ENCODE measurements at places on chromosomes 13 and 19.

- DNase-seq, result no peak
Measured at GRCh38 chr13:73412933-73413332, 354.1 kb downstream of the KLF5 start.

DNA sequence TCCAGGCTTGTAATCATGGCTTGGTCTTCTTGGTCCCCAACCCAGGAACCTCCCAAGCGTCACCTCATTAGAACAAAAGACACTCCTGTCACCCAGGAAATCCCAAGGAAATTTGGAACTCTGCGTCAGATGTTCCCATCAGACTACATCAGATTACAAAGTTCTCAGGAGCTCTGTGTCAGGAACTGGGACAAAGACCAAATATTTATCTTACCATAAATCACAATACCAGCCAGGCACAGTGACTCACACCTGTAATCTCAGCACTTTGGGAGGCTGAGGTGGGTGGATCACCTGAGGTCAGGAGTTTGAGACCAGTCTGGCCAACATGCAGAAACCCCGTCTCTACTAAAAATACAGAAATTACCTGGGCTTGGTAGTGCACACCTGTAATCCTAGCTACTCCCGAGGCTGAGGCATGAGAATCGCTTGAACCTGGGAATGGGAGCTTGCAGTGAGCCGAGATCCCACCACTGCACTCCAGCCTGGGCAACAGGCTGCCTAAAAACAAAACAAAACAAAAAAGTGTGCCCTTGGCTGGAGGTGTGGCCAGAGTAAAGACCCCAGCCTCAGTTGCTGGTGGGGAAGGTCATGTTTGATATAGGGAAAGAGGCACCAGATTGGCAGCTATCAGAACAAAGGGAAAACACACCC is 16.7 kb upstream of the CCDC124 start:
- no peak for DNase-seq

DNA sequence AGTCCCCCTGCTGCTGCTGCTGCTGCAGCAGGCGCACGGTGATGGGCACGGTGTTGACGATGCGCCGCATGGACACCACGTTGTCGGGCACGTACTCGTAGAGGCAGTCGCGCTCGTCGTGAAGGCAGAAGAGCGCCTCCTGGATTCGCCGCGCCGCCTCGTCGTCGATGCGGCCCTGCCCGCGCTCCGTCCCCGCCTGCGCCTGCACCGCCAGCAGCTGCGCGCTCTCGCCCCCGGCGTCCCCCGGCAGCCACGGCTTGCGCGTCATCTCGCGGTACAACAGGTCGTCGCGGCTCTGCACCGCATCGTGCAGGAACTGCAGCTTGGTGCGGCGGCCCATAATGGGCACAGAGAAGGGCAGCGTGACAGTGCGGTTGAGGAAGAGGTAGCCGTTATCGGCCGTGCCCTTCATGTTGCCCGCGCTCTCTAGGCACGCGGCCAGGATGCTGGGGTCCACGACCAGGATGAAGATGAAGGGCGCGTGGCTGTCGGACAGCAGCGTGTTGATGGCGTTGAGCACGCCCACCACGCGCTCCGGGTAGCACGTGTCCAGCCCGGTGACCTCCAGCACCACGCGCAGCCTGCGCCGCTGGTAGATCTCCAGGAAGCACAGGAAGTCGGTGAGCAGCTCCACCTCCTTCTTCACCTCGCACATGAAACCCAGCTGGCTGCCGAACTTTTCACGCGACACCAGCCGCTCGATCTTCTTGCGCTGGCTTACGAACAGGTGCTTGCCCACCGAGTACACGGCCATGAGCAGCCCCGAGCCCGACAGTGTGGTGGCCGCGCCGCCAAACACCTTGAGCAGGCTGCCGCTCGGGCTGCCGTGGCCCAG is 8.1 kb downstream of the NKPD1 start:
- peak; percentile 78 for DNase-seq

- no peak for DNase-seq
Measured at GRCh38 chr19:18366021-18366435, 19.9 kb upstream of the GDF15 start.

- no peak for DNase-seq
Measured at GRCh38 chr13:60619461-60619860, 222.4 kb downstream of the TDRD3 start.

DNA sequence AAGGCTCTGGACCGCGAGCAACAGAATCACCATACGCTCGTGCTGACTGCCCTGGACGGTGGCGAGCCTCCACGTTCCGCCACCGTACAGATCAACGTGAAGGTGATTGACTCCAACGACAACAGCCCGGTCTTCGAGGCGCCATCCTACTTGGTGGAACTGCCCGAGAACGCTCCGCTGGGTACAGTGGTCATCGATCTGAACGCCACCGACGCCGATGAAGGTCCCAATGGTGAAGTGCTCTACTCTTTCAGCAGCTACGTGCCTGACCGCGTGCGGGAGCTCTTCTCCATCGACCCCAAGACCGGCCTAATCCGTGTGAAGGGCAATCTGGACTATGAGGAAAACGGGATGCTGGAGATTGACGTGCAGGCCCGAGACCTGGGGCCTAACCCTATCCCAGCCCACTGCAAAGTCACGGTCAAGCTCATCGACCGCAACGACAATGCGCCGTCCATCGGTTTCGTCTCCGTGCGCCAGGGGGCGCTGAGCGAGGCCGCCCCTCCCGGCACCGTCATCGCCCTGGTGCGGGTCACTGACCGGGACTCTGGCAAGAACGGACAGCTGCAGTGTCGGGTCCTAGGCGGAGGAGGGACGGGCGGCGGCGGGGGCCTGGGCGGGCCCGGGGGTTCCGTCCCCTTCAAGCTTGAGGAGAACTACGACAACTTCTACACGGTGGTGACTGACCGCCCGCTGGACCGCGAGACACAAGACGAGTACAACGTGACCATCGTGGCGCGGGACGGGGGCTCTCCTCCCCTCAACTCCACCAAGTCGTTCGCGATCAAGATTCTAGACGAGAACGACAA is 1.8 kb downstream of the PCDH17 start:
- DNase-seq, result no peak

DNA sequence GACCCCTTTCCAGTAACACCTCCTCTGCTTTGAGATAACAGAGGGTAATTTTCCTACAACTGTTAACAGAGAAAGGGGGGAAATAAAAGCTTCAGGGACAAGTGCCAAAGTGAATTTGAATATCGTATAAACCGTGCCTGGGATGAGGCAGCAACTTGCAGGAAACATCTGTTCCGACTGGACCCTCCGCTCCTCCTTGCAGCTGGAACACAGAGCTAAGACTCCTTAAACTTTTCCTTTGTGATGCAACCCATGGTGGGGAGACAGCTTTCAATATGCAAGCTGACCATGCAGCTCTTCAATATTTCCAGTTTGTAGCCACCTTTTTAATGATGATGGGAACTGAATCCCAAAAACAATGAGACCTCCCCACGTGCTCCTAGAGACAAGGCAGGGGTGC is 432.6 kb downstream of the ZNF536 start:
- DNase-seq, result no peak

DNA sequence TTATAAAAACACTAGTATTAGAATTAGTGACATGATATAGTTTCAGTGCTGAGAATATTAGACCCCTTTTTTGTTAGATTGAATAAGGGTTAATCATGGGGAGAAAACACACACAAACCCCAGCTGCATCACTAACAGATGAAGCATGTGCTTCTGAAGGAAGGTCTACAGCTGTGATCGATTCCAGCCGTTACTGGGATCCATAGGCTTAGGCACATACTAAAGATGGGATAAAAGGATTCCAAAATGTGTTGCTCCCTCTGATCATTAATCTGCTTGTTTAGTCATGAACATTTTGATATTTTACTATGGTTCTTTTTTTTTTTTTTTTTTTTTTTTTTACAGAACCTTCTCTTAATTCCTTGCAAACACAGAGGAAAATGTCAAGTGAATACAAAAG is 1591.3 kb downstream of the EFNB2 start:
- DNase-seq, result no peak

Data from choroid plexus epithelial cell (primary cell).